Activated CD8-positive, alpha-beta T cell treated with anti-CD3 and anti-CD28 coated beads for 36 hours (primary cell): ENCODE measurements at places on chromosomes 3 and 15. TPM values are rescaled to one million over a fixed set of nuclear protein-coding genes. Genes with fewer than 3 reads are reported as not detected.

DNA sequence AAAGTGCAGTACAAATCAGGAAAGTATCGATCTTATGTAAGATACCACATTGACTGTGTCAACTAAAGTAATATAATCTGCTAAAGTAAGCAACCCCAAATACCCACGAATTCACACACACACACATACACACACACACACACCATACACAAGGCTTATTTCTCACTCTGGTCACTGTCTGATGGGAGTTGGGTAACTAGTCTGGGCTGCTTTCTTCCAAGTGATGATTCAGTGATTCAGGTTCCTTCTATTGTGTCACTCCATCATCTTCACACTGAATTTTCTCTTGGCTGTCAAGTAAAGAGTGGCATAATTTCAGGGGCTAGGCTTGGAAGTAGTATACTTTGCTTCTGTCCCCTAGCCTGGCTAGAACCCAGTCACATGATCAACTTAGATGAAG is 104.8 kb upstream of the CCDC54 start:
- H3K4me1 ChIP-seq: peaks cover 4% of the 10 kb centered on the region
- H3K27ac ChIP-seq: no peak overlapping the region
- H3K4me3 ChIP-seq: no peak overlapping the region
- peaks cover 19% of the 10 kb centered on the region for H3K27me3 ChIP-seq
- H3K36me3 ChIP-seq: no peaks in the 10 kb centered on the region

DNA sequence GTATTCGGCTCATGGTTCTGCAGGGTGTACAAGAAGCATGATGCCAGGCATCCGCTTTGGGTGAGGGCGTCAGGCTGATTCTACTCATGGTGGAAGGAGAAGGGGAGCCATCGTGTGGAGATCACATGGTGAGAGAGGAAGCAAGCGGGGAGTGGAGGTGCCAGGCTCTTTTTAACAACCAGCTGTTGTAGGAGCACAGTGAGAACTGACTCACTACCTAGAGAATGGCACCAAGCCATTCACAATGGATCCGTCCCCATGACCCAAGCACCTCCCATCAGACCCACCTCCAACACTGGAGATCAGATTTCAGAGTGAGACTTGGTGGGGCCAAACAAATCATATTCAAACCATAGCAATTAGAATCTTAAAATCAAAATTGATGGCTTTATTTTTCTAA is 259.8 kb upstream of the CTDSPL start:
- no peaks in the 10 kb centered on the region for H3K36me3 ChIP-seq
- no peak overlapping the region for H3K27ac ChIP-seq
- DNase-seq: no peak
- no peak overlapping the region for H3K4me3 ChIP-seq
- no peaks in the 10 kb centered on the region for H3K4me1 ChIP-seq

DNA sequence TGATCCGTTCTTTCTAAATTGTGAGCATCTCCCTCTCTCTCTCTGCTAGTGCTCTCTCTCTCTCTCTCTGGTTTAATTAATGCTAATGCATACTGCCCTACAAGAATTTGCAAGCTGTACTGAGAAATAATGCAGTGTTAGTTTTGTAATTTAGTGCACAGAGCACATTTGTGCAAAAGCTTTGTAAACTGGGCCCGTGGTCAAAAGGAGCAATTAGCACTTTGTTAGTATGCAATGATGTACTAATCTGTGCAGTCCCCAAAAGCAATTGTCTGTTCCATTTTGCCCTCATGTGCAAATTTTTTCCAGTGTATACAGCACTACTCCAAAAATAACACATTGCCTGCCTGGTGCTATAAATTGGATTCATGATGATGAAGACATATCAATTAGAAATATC is 184.6 kb upstream of the CMC1 start:
- no peak overlapping the region for H3K27ac ChIP-seq
- H3K4me3 ChIP-seq: no peak overlapping the region
- DNase-seq: no peak
- no peaks in the 10 kb centered on the region for H3K27me3 ChIP-seq

DNA sequence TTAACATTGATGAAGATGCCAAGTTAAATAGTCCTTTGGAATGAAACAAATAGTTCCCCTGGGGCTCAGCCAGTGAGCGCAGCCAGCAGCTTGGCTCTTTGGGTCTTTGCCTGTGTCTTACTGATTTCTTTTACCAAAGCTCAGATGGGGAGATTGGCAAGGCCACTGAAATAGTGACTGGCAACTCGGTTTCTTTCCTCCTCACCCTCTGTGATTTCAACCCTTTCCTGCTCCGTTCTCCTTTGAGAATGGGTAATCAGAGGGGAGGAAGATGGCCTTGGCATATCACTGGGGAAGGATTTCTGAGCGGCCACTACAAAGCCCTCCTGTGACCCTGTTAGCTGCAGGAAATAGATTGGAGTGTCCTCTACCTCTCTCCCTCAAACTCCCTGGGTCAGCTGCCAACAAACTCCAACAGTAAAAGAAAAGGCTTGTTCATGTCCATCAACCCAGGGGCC is 337.1 kb upstream of the LRRFIP2 start:
- no peak for DNase-seq
- H3K4me3 ChIP-seq: no peak overlapping the region
- no peaks in the 10 kb centered on the region for H3K4me1 ChIP-seq
- H3K27ac ChIP-seq: no peak overlapping the region
- no peaks in the 10 kb centered on the region for H3K36me3 ChIP-seq

DNA sequence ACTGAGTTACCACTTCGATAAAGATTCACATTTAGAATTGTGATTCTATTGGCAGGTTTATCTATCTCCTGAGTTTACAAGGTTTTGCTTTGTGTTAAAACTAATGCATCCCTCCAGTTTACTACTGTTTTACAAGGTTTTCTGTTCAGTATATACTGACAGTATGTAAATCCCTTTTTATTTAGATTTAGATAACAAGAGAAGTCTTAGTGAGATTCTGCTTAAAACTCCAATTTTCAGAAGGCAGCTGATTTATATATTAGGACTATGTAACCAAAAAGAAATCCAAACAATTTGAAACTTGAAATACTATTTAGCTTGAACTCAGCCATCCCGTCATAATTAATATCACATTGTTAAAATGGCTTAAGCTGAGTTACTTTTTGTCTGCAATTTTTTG is 619.2 kb downstream of the NAALADL2 start:
- H3K27ac ChIP-seq: no peak overlapping the region
- no peaks in the 10 kb centered on the region for H3K36me3 ChIP-seq
- no peak overlapping the region for H3K4me3 ChIP-seq
- H3K4me1 ChIP-seq: no peaks in the 10 kb centered on the region
- DNase-seq: no peak

- no peaks in the 10 kb centered on the region for H3K27me3 ChIP-seq
- H3K4me1 ChIP-seq: peaks cover 17% of the 10 kb centered on the region
- DNase-seq: no peak
- H3K4me3 ChIP-seq: no peak overlapping the region
Observed at GRCh38 chr3:195178124-195178910, 92.6 kb downstream of the XXYLT1 start.

GRCh38 chr3:172776049-172776717 is 25.7 kb downstream of the ECT2 start:
- H3K27me3 ChIP-seq: no peaks in the 10 kb centered on the region
- peaks cover 11% of the 10 kb centered on the region for H3K4me1 ChIP-seq
- peaks cover 46% of the 10 kb centered on the region for H3K36me3 ChIP-seq
- H3K4me3 ChIP-seq: no peak overlapping the region
- DNase-seq: no peak
- no peak overlapping the region for H3K27ac ChIP-seq

GRCh38 chr3:29373131-29373680 is 92.3 kb downstream of the RBMS3 start:
- H3K4me1 ChIP-seq: no peaks in the 10 kb centered on the region
- no peak overlapping the region for H3K27ac ChIP-seq
- no peaks in the 10 kb centered on the region for H3K27me3 ChIP-seq
- H3K4me3 ChIP-seq: no peak overlapping the region
- no peaks in the 10 kb centered on the region for H3K36me3 ChIP-seq

- H3K27me3 ChIP-seq: no peaks in the 10 kb centered on the region
- H3K4me3 ChIP-seq: no peak overlapping the region
- H3K36me3 ChIP-seq: peaks cover 40% of the 10 kb centered on the region
- no peaks in the 10 kb centered on the region for H3K4me1 ChIP-seq
- DNase-seq: no peak
Observed at GRCh38 chr15:89587955-89588354, 12.7 kb downstream of the TICRR start.

- no peaks in the 10 kb centered on the region for H3K4me1 ChIP-seq
- H3K36me3 ChIP-seq: no peaks in the 10 kb centered on the region
- no peak overlapping the region for H3K4me3 ChIP-seq
- no peaks in the 10 kb centered on the region for H3K27me3 ChIP-seq
Observed at GRCh38 chr15:87083201-87083600, 1003.5 kb downstream of the AGBL1 start.

DNA sequence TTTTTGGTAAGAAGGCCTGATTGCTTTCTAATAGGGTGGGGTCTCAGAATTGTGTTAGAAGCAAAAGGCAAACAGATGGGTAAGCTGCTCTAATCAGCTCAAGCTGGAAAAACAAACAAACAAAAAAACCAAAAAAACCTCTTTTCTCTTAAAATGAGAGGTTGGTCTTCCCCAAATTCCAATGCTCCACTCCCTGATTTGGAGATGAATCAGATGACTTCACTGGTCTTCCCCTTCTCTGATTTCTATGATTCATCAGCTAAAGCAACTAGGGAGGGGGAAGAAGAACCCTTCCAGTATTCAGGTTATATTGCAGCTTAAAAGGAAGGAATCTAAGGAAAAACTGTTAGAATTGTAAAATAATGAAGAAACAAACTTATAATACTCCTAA is 9.6 kb upstream of the ANXA2 start:
- H3K27me3 ChIP-seq: no peaks in the 10 kb centered on the region
- peaks cover 9% of the 10 kb centered on the region for H3K4me1 ChIP-seq

DNA sequence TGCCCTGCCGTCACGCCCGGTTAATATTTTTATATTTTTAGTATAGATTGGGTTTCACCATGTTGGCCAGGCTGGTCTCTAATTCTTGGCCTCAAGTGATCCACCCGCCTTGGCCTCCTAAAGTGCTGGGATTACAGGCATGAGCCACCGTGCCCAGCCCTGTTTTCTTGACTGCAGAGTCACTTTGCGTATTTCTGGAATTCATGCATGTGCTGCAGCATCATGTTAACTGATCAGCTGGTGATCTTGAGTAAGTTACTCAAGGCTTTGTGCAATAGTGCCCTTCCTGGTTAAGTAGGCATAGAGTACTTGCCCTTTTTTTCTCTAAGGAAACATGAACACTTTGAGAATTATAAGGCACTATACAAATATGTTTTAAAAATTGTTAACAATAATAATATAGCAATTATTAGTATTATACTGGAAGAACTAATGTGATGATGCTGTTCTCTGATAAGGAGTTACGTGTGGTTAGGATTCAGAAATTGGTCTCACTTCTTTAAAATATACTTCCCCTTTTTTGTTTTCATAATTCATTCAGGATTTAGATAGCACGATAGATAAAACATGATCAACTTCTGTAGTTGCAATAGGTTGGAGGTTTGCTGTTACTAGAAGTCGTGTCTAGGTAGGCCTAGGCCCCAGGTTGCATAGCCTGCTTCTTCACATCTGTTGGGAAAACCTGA is 33.6 kb downstream of the GPR171 start:
- peaks cover 2% of the 10 kb centered on the region for H3K36me3 ChIP-seq
- H3K4me3 ChIP-seq: no peak overlapping the region
- H3K4me1 ChIP-seq: peaks cover 46% of the 10 kb centered on the region
- peak overlapping the region; percentile 86 for H3K27ac ChIP-seq
- H3K27me3 ChIP-seq: no peaks in the 10 kb centered on the region

GRCh38 chr3:14047841-14048240 is 76.8 kb downstream of the CHCHD4 start:
- no peak for DNase-seq
- H3K27ac ChIP-seq: no peak overlapping the region
- H3K36me3 ChIP-seq: no peaks in the 10 kb centered on the region
- peaks cover 22% of the 10 kb centered on the region for H3K27me3 ChIP-seq
- H3K4me3 ChIP-seq: no peak overlapping the region
- no peaks in the 10 kb centered on the region for H3K4me1 ChIP-seq

GRCh38 chr3:161989012-161989411 is 492.4 kb downstream of the OTOL1 start:
- H3K4me3 ChIP-seq: no peak overlapping the region
- no peaks in the 10 kb centered on the region for H3K36me3 ChIP-seq
- no peak for DNase-seq
- no peak overlapping the region for H3K27ac ChIP-seq

- H3K4me3 ChIP-seq: no peak overlapping the region
- no peaks in the 10 kb centered on the region for H3K4me1 ChIP-seq
- no peak for DNase-seq
- H3K36me3 ChIP-seq: no peaks in the 10 kb centered on the region
Observed at GRCh38 chr3:98148751-98149150, 1.5 kb downstream of the OR5H14 start.

RAB8B gene
- total RNA-seq: 252 TPM

CIB1 gene
- total RNA-seq: 151 TPM

TARS3 gene
- 8.3 TPM for total RNA-seq

SPSB4 gene
- not detected for total RNA-seq

GOLGA8O gene
- total RNA-seq: 1.7 TPM

SLC2A2 gene
- total RNA-seq: not detected

C2CD4B gene
- 0.43 TPM for total RNA-seq

HRG gene
- not detected for total RNA-seq

CEP152 gene
- total RNA-seq: 39.7 TPM

BFSP2 gene
- 0.51 TPM for total RNA-seq

CLSTN2 gene
- not detected for total RNA-seq

CHRM5 gene
- not detected for total RNA-seq
